CMK (cell line): ENCODE measurements at places on chromosomes 12 and 14.

DNA sequence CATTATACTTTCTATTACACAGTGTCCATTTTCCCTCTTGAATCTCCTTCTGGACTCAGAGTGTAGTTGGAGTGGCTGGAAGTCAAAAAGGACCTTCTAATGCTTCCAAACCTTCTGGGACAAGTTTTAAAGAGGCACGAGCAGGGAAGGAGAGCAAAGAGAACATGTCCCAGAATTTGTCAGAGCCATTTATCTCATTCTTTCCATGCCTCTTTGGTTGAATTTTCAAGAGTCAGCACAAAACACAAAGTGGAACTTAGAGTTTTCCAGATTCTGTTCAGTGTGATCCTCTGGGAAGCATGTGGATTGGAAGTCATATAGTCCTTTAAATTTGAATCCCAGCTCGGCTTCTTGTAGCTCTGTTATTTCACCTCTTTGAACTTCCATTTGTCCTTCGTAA lies 138.2 kb upstream of the PWP1 start:
- DNase-seq = no peak

DNA sequence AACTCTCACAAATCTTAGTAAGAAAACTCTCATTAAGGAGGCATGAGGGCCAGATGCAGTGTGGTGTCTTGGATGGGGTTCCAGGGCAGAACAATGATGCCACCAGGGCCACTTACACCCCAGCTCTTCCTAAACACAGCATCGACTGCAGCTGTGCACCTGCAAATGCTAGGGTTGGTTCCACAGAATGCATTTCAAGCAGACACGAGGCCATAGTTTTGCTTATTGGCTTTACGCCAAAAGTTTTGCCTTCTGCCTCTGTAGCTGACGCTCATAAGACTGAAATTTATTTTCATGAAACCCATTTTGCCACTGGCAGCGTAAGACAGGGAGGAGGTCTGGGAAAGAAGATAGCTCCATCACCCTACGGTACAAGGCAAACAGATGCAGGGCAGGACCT lies 179.0 kb downstream of the RIMBP2 start:
- no peak for DNase-seq

GRCh38 chr12:8088574-8088973 lies 6.5 kb downstream of the NECAP1 start:
- DNase-seq = no peak

- no peak for DNase-seq
These were observed 153.2 kb downstream of the CALM1 start for GRCh38 chr14:90549794-90550641.

- DNase-seq = no peak
These were observed 164.1 kb downstream of the ATP23 start for GRCh38 chr12:58105225-58106119.

- DNase-seq = no peak
These were observed 166.0 kb upstream of the VASH1 start for GRCh38 chr14:76595266-76595665.

- DNase-seq = no peak
These were observed 1052.7 kb downstream of the TMEM121 start for GRCh38 chr14:106579084-106579483.

DNA sequence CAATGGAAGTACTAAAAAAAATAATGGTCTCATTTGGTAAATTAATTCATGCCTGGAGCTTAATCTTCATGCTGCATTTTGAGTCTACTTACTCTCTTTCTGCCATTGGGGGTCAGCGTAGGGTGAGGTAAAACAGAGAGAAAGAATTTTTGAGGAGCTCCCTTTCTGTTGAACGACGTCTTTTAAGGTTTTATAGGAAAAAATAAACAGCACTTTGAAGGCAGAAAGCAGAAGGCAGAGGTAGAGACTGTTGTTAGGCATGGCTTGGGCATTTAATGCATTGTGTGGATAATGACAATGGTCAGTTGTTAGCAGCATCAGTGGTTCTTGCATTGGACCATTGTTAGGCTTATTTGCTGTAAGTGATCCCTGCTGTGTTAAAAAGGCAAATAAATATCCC lies 557.2 kb upstream of the STXBP6 start:
- DNase-seq = no peak

DNA sequence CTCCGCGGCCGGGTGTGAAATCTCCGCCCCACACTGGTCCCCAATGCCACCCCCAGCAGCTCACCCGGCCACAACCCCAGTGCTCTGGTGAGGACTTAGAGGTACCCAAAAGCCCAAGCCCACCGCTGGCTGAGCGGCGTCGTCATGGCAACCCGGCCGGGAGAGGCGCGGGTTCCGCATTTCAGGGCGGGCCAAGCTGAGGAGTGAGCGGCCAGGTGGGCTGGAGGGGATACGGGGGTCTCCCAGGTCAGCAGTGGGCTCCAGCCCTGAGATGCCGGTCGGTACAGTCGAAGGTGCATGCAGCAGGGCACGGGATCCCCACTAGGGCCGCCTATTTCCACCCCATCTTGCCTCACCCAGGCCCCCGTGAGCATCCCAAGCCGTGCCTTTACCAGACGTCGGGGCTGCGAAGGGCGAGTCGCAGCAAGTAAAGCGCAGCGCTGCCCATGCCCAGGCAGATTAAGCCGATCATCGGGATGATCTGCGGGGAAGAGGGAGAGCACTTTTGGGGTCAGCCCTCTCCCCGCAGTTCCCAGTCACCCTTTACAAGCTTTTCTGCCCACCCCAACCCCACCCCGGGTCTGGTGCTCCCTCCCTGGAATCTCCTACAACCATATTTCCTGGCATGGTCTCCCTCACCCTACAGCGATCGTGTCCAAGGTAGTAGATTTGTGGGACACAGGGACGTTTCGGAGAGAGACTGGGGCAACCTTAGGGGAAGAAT lies 6.9 kb downstream of the SHMT2 start:
- no peak for DNase-seq

DNA sequence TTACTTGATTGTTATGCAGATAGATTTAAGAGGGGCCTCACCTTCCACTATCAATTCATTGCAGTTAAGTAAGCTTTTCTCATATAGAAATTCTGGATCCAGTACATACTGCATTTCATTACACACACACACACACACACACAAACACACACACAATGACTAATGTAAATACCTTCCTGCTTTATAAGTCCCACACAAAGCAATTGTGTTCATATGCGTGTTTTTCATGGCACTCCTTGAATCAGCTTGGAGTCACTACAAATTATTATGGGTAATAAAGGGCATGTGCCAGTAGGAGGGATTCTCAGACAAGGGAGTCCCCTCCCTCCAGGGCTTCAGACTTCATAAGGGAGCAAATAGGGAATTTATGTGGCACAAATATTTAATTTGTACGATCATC lies 4.5 kb downstream of the MIPOL1 start:
- DNase-seq = no peak

- DNase-seq = no peak
These were observed 16.3 kb upstream of the BEGAIN start for GRCh38 chr14:100603341-100604120.

GRCh38 chr12:45289245-45290215 lies 73.6 kb downstream of the ANO6 start:
- no peak for DNase-seq

- no peak for DNase-seq
These were observed 158.4 kb downstream of the PPM1H start for GRCh38 chr12:62776575-62776974.

- no peak for DNase-seq
These were observed 263.7 kb upstream of the SEL1L start for GRCh38 chr14:81797315-81797714.

DNA sequence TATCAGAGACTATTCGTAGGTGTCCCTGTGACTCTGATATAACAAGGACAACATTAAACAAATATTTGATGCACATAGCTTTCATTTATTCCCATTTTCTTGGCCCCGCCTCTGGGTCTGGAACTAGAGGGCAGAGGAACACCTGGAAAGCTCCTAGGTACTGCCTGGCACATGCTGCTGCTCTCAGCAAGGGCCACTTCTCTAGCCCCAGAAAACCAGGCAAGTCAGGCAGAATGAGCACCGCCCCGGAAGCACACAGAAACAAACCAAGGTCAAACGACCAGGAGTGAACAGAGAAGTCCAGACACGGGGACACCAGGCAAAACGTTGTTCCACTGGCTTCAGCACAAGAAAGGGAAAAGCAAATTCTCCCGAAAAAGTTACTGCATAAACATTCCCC lies 76.1 kb downstream of the TTC7B start:
- DNase-seq = no peak

DNA sequence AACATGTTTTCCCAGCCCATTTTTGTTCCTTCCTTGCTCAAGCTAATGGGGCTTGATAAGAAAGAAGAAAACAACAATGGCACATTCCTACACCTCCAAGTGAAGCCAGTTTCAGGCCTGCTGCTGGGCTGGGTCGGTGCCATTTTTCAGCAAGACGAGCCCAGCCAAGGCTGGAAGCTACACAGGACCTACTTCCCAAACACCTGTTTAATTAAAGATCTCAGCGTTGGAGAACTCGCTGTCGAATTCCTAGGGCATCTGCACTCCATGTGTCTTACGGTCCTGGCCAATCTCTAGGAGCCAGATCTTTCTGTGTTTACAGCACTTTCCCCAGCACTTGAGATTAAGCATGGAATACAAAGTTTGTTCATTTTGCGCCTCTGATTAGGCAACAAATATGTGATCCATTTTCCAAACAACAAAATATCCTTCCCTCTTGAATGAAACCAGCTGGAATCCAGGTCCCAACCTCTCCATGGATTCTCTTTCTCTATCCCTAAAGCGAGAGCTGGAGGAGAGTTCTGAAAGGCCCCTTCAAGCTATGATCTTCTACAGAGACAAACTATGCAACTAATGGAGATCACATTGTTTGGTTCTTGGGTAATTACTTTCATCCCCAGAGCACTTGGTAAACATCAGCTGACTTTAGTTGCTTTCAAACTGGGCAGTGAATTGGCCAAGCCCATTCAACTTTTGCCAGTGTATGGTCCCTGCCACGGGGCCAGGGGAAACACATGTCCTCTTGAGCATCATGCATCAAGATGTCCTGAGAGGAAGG lies 34.3 kb upstream of the TC2N start:
- no peak for DNase-seq

DNA sequence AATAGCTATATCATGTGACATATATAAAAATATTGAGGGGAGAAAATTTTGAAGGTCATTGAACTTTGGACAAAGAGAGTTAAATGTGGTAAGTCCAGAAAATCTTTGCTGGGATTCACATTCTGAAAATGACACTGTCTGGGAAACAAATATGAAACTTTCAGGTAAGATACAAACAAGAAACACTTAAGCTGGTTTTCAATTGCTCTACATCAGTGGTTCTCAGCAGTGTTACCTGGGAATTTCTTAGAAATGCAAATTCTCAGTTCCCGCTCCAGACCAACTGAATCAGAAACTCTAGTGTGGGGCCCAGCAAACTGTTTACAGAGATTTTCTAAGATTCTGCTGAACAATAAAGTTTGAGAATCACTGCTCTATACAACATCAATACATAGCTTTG lies 3.6 kb upstream of the CDK17 start:
- no peak for DNase-seq

- DNase-seq = peak; percentile 24
These were observed 40.5 kb downstream of the KCNA5 start for GRCh38 chr12:5083955-5084849.
